Spleen (tissue), 13 donors: ENCODE measurements at places on chromosomes 12 and 14.

- peaks cover 2% of the 10 kb centered on the region for H3K36me3 ChIP-seq
- DNase-seq, result no peak
- H3K4me3 ChIP-seq, result no peak overlapping the region
- no peak overlapping the region for H3K27ac ChIP-seq
- H3K27me3 ChIP-seq, result no peaks in the 10 kb centered on the region
Observed at GRCh38 chr14:50410921-50411320, 14.2 kb upstream of the CDKL1 start.

DNA sequence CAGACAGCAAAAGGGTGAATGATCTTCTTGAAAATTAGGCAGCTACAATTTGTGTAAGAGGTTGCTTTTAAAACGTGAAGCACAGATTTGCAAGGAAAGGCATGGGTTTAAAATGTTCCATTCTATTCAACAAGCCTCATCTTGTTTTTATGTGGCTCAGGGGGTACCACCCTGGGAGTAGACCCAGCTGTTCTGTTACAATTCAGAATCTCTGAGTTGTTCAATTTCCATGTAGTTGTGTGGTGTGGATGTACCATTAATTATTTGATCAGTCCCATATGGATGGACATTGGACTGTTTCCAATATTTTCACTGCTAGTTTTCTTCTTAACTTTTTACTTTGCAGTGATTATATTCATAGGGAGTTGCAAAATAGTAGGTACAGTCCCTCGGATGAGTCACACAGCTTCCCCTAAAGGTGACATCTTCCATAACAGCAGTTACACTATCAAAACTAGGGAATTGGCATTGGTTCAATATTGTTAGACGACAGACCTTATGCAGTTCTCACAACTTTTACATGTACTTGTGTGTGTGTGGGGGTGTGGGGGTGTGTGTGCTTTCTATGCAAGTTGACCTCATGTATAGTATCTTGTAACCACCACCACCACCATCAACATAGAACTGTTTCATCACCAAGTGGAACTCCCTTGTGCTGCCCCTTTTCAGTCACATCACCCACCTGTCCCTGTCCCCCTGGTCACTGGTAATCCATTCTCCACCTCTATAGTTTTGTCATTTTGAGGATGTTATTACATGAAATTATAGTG, 59.0 kb upstream of the CAPRIN2 start:
- no peaks in the 10 kb centered on the region for H3K36me3 ChIP-seq
- H3K4me1 ChIP-seq, result no peaks in the 10 kb centered on the region
- H3K27me3 ChIP-seq, result peaks cover 3% of the 10 kb centered on the region
- H3K27ac ChIP-seq, result no peak overlapping the region

DNA sequence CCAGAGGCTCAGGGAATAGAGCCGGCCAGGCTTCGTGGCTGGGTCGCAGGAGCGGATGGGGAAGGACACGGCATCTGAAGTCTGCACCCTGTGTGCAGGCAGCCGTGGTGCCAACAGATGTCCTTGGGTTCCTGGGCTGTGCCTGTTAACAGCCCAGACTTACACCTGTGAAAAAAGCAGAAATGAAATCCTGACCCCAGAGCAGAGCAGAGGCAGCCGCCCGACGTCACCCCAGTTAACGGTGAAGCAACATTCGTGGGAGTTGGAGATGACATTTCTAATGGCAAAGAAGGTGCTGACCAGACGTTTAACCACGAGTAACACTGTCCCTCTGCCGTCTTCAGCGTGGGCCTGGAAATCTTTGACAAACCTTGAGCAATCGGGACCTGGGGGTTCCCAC, 200.3 kb upstream of the DIO3 start:
- no peaks in the 10 kb centered on the region for H3K36me3 ChIP-seq
- peaks cover 17% of the 10 kb centered on the region for H3K4me1 ChIP-seq
- no peak overlapping the region for H3K27ac ChIP-seq

GRCh38 chr14:31895646-31896045, 181.5 kb upstream of the ARHGAP5 start:
- peaks cover 22% of the 10 kb centered on the region for H3K4me1 ChIP-seq
- peak overlapping the region; percentile 8 for H3K27ac ChIP-seq
- H3K4me3 ChIP-seq, result no peak overlapping the region
- no peaks in the 10 kb centered on the region for H3K36me3 ChIP-seq
- no peaks in the 10 kb centered on the region for H3K27me3 ChIP-seq
- no peak for DNase-seq

GRCh38 chr14:77043177-77043983, 14.9 kb upstream of the IRF2BPL start:
- H3K27me3 ChIP-seq, result no peaks in the 10 kb centered on the region
- H3K4me1 ChIP-seq, result peaks cover 72% of the 10 kb centered on the region
